Natural killer cell treated with Interleukin-12 subunit alpha and Interleukin-12 subunit beta and Interleukin-15 and Interleukin-18, amount 100 ng/mL, for 72 hours (primary cell): ENCODE measurements at places on chromosomes 3 and 15.

- DNase-seq: no peak
Measured at GRCh38 chr15:68816795-68817303, 3.8 kb downstream of the ANP32A start.

DNA sequence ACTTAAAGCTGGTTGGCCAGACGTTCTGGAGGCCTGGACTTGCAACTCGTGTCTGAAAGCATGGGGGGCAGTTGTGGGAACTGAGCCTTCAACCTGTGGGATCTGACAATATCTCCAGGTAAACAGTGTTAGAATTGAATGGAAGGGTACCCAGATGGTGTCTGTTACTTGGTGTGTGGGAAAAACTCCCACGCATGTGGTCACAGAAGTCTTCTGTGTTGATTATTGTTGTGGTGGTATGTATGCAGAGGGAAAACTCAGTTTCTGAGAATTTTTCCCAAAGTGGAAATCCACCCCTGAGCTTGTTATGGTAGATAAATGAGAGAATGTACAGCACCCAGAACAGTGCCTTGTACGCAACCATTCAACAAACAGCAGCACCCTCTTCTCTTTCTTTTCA, 238.1 kb upstream of the ICE2 start:
- DNase-seq: no peak

DNA sequence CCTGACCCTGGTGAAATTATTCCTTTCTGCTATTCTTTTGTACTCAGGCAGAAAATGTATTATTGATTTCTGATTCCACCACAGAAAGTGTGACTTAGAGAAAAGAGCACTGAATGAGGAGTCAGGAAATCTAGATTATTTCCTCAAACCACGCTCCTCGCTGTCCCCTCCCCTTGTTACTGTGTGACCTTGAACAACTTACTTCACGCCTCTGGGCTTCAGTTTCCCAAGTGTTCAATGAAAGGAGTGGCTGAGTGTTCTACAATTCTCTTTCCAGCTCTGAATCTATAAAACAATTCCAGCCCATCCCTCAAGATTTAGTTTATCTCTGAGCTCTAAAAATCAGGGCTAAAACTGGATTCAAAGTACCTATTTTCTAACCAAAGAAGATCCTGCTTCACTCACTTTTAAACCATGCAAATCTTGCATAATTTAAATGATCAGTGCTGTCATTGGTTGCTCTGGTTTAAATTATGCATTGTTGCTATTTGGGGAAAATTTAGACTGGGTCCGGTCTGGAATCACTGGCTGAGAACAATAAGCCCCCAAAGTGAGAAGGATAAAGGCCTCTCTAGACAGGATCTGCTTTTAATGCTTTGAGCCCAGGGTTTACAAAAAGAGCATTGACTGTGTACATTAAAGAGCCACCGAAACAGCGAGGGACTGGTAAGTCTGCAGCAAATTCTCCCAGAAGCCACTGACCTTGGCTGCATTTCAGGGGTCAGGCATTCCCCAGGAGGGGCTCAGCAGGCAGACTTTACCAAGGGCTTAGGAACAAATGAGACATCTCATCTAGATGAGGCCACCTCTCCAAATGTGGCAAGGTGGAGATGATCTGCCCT, 3.2 kb downstream of the TNIK start:
- DNase-seq: no peak

- DNase-seq: no peak
Measured at GRCh38 chr3:34305266-34305665, 506.8 kb downstream of the PDCD6IP start.

DNA sequence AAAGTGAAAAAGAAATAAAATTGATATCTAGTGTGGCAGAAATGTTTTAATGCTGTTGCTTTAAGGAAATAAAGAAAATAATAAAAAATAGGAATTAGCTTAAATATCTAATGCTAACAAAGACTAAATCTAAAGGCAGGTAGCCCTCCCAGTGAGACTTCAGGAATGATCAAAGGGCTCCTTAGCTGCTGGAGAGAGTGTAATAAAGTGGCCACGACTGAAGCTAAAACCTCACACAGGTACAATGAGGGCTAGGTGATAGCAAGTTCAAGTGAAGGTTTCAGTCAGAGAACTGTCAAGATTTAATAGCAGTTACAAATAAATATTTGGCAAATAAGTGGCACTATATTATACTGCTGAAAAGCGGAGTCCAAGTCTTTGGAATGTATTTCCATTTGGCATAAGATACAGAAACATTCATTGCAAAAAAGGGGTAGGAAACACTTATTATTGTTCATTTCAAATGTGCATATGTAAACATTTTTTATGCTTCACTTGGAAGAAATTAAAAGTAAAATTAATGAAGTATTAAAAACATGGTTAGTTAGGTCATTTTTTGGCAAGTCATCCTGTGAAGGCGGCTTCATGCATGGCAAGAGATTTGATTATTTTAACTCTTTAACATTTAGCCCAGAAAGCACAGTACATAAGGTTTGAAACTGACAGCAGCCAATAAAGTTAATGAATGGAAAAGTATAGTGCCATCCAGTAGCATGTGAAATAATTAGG, 168.2 kb downstream of the ECT2 start:
- DNase-seq: no peak

GRCh38 chr3:28125342-28125741, 116.1 kb upstream of the CMC1 start:
- DNase-seq: no peak
